ENCODE measurements at places on chromosomes 3 and 15. TPM values are rescaled to one million over a fixed set of nuclear protein-coding genes. Genes with fewer than 3 reads are reported as not detected.

GRCh38 chr15:66777596-66778313 lies 75.7 kb downstream of the SMAD6 start:
- DNase-seq = no peak

DNA sequence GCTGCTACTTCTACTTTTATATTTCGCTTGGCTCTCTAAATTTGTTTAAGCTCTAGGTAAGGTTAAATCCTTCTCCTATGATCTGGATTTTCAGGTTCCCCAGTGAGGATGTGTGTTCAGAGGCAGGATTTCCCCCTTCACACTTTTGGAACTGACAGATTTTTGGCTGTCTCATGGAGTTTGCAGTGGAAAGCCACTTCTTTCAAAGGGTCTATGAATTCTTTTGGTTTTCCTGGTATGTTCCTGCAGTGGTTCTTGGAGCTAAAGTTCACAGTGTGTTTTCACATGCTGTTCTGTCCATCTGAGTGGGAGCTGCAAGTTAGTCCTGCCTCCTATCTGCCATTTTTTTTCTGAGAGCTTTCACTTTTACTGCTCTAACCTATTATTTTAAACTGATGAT lies 21.6 kb upstream of the TIGIT start:
- DNase-seq = no peak

Gene PPP2R3A
- total RNA-seq = 3.4 TPM

- DNase-seq = no peak
Measured at GRCh38 chr3:141380279-141380678, 12.0 kb downstream of the ZBTB38 start.

Gene CADPS
- not detected for total RNA-seq

GRCh38 chr3:170076715-170077238 lies 39.0 kb downstream of the GPR160 start:
- DNase-seq = peak; percentile 37

GRCh38 chr3:127019449-127019848 lies 36.5 kb downstream of the PLXNA1 start:
- DNase-seq = no peak

DNA sequence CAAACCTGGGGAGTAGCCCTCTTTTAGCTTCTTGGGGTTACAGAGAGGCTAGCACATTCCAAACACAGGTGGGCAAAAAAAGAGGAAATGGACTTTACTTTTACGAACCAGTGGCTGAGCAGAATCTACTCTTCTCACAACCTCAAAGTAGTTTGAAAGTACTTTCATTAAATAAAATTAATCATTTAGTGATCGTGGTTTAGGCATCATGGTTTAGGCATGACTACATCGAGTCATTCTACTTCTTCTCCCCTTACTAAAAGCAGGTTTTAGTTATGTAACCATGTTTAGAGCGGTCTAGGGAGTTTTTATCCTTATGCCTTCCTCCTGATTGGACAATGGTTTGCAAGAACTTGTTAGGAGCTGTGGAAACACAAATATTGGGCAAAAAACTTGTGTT lies 2.5 kb upstream of the GREM1 start:
- peak; percentile 46 for DNase-seq

Gene C3orf80
- total RNA-seq = 3.8 TPM

Gene LRRC15
- not detected for total RNA-seq

- no peak for DNase-seq
Measured at GRCh38 chr3:177377166-177377565, 179.9 kb upstream of the TBL1XR1 start.

DNA sequence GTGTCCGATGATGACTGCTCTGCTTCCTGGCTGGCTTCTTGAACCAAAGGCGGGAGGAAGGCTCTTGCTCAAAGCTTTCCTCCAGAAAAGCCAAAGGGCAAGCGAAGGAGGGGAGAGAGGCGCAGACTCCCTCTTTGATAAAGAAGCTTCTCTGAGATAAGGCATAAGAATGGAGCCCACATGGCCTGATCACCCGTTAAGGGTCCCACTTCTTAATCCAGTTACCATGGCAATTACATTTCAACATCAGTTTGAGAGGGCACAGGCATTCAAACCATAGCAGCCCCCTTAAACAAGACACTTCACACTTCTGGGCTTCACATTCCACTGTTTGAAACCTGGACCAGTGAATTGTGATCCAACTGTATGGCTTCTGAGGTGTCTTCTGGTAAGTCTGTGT lies 8.0 kb downstream of the ABHD17C start:
- DNase-seq = no peak

GRCh38 chr3:113223475-113224281 lies 12.3 kb downstream of the BOC start:
- no peak for DNase-seq

DNA sequence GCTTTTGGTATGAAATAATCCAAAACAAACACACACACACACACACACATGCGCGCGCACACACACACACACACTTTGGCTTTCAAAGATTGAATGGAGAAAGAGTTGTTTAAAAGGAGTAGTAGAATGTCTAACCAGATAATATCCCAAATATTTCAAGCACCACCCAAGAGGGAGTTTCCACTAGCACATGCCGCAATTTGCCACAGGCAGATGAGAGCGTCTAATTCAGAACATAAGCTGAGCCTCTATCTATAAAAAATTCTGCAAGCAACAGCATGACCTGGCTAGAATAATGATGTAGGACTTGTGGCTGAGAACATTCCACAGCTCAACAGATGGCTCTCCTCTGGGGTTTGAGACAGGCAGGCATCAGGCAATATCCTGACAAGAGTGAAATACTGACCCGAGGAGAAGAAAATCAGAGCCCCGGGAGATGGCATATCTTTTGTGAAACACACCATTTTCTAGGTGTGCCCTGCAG lies 302.5 kb upstream of the GADL1 start:
- DNase-seq = no peak

DNA sequence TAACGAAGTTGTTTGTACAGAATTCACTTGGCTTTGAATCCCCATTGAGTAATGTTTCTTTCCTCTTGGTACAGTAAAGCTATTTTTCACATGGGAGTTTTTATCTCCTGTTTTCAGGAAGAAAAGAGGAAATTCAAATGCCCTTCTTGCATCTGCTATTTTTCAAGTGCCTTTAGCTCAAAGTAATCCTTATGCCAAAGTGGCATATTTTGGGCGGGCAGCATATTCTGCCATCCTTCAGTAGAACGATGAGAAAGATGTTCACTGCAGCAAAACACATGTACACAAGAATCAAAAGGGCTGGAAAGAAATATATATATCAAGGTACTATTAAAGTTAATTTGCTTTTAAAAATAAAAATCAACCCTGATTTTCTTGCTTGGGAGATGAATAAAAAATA lies 5.3 kb upstream of the NSMCE3 start:
- DNase-seq = no peak

DNA sequence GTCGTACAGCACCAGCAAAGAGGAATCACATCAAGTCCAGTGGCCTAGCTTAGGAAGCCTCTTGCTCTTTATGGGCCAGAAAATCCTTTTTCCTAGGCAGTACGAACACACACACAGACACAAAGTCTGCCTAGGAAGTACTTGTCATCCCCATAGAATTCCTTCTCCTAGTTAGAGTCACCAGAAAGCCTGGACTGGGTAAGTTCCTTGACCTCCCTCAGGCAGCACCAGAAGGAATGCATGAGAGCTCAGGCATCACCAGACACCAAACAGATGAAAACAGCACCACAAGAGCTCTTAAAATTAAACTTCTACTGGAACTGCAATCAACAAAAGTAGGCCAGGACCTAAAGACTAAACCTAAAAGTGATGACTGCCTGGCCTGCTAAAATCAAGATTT lies 192.9 kb upstream of the CCDC54 start:
- no peak for DNase-seq

Gene C3orf49
- not detected for total RNA-seq

- DNase-seq = no peak
Measured at GRCh38 chr3:128168836-128169235, 15.6 kb downstream of the EEFSEC start.

Gene AADACL2
- total RNA-seq = not detected

DNA sequence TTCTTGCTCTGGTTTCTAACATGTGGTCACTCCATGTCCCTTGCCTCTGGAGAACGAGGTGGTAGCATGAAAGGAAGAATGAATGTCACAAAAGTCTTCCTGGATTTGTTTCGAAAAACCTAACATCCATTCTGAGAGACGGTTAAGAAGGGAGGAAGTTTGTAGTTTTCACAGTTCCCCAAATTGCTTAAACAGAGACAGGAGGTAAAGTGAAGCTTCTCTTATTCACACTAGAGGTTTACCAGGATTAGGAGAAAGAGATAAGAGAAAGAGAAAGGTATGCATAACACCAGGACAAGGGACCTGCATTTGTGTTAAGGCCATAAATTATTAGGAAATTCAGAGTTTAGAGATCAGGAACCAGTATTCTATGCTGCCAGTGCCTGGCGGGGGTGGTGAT lies 228.1 kb downstream of the CPNE4 start:
- DNase-seq = no peak

DNA sequence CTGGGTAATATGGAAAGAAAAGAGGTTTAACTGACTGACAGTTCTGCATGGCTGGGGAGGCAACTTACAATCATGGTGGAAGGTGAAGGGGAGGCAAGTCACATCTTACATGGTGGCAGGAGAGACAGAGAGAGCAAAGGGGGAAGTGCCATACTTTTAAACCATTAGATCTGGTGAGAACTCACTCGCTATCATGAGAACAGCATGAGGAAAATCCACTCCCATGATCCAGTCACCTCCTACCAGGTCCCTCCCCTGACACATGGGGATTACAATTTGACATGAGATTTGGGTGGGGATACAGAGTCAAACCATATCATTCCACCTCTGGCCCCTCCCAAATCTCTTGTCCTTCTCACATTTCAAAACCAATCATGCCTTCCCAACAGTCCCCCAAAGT lies 16.0 kb upstream of the ACOX2 start:
- no peak for DNase-seq

Gene COL7A1
- total RNA-seq = 84.9 TPM

GRCh38 chr15:99130765-99131440 lies 26.0 kb downstream of the SYNM start:
- no peak for DNase-seq

GRCh38 chr3:62882676-62883200 lies 7.5 kb upstream of the CADPS start:
- no peak for DNase-seq

DNA sequence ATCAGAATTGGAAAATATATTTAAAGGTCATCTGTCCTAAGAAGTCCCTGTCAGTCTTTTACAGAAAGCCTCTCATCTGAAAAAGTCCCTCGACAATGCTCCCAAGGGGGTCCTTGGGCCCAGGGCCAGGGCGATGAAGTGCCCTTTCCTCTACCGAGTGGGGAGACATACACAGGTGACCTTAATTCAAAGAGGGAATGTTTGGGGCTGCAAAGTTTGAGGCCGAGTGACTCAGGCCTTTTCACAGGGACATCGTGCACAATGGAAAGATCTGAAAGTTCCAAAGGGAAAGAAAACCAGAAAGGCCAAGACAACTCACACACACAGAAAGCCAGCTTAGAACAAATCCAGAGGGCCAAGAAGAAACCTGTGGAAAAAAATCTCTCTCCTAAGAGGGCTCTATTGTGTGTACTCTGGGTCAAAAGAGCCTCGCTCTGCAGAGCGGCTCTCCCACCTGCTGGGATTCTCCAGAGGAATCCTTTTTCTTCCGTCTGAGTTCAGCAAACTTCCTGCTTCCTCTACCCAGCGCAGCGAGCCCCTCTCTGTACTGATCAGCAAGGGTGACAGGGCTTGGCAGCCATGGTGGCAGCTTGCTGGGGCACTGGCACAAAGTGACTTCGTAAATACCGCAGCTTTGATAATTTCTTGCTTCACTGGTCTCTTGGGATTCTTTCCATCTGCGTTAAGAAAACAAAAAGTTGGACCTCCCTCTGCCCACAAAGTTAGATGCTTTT lies 259.1 kb downstream of the OPA1 start:
- DNase-seq = peak; percentile 81

GRCh38 chr3:114219741-114220140 lies 17.6 kb downstream of the ZNF80 start:
- no peak for DNase-seq

- DNase-seq = no peak
Measured at GRCh38 chr3:46889381-46890110, 12.0 kb downstream of the PTH1R start.
